Fibroblast of the aortic adventitia (primary cell): ENCODE measurements at places on chromosomes 7 and 10. TPM values are rescaled to one million over a fixed set of nuclear protein-coding genes. Genes with fewer than 3 reads are reported as not detected.
A peak's percentile ranks its signal among the peaks of the same experiment; 100 is the strongest.

Gene PNLIPRP2
- not detected in 2 replicates for total RNA-seq

Gene ZWINT
- 2.7 and 46.3 TPM in 2 replicates for total RNA-seq

Gene FAM25G
- total RNA-seq, result not detected in 2 replicates

- DNase-seq, result no peak
Observed at GRCh38 chr10:16674147-16674703, 143.0 kb downstream of the RSU1 start.

- DNase-seq, result no peak
Observed at GRCh38 chr10:7886056-7886455, 67.8 kb downstream of the TAF3 start.

DNA sequence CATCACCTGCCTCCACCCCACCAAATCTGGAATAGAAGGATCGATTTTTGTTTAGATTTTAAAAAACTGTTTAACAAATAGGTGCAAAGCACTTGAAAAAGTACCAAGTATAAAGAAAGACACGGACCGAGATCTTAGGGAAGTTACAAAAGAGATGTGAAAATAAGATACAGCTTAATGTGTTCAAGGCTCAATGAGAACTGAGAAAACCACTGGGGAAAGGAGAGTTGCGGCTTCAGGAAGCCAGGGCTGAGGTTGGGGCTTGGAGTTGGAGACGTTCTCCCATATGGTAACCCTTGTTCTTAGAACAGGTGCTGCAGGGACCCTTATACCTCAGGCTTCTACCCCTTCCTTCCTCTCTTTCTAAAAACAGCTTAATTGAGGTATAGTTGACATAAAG lies 140.2 kb downstream of the FANK1 start:
- DNase-seq, result no peak

DNA sequence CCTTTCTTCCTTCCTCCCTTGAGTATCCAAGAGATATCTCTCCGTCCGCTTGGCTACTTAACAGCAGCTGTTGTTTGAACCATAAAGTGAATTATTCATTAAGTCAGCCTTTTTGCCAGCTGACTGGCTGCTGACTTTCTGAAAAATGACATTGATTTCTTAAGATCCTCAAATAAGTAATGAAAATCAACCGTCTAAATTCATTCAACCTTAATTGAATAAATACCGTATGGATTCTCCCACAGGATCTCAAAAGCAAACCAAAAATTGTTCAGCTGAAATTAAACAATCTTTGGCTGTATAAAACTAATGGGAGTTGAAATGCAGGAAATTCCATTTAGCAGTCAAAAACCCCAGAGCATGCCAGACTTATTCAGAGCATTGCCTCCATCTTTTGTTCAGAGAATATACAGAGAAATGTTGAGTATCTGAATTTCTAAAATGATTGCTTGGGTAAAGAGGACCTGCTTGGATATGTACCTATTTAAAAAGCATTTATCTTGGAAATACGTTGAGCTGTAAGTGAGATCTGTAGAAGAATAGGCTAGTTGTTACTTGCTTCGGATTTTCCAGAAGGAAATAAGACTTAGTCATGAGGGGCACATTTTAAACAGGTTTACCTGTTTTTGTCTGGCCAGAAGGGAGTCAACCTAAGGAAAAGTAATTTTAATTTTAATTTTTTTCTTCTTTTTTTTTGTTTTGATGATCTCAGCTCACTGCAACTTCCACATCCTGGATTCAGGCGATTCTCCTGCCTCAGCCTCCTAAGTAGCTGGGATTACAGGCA lies 136.2 kb downstream of the PLXDC2 start:
- peak; percentile 1 for DNase-seq

DNA sequence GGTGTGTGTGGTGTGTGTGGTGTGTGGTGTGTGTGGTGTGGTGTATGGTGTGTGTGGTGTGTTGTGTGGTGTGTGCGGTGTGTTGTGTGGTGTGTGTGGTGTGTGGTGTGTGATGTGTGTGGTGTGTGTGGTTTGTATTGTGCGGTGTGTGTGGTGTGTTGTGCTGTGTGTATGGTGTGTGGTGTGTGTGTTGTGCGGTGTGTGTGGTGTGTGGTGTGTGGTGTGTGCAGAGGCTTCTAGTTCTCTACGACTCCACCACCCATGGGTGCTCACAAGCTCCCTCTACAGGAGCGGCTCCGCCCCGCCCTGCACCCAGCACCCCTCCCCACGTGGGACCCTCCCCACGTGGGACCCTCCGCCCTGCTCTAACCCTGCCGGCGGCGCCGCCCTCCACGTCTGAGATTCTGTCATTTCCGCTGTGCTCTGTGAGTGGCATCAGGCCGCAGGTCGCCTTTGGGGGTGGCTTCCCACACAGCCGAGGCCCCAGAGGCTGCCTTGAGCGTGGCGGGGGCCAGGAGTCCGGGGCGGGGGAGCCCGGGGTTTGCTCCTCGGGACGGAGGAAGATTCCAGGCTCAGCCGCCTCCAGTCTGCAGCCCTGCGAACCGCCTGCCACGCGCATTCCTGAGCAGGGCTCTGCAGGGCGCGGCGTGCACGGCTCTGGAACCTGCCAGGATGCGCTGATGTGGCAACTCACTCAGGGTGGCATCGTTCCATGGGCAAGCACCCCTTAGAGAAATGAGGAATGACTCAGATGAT lies 37.0 kb upstream of the DNAJB6 start:
- DNase-seq, result peak; percentile 17
